ENCODE measurements at places on chromosomes 12 and 14.

DNA sequence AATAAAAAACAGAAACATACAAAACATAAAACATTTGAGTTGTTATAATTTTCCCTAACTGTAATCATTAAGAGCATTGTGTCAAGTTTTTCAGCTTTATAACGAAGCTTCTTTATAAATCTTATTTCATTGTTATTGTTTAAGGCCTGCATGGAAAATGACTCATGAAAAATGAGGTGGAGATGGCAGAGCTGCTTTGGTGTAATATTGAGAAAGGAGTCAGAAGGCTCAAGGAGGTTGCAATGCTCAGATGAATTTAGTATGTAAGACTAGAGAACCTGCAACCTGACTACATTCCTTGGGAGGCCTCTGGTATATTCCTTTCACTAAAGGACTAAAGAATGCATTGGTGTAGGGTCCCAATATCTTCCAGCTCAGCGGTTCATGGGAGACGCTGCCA is 61.5 kb downstream of the TMEM30B start:
- no peak for DNase-seq

DNA sequence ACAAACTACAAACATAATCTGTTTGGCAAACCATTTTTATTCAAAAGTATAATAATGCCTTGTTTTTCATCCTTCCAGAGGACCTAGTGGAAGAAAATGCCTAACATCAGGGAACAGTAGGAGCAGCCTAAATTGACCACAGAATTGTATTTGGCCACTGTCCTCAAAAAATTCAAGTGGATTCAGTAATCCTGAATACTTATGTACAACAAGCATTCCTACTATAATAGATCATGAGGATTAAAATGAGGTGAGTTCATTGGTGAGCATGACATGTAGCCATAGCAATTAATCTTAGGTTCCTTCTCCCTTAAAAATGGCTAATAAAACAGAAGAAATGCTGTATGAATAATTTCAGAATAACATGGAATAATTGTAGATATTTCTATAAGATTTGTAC is 209.3 kb downstream of the DAD1 start:
- DNase-seq = no peak

DNA sequence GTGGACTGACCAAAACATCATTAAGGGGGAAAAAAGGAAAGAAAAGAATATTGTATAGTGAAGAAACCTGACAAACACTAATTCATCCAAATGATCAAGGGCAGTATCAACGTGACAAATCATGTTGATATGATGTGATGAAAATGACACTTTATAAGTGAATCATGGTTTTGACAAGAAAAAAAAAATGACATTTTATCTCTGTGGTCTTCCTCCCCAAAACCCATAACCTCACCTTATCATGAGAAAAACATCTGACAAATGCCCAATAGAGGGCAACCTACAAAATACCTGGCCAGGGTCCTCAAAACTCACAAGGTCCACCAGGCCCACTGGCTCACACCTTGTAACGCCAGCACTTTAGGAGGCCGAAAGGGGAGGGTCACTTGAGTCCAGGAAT is 13.8 kb downstream of the TMED10 start:
- no peak for DNase-seq

GRCh38 chr12:16612647-16613046 is 6.7 kb upstream of the LMO3 start:
- no peak for DNase-seq

DNA sequence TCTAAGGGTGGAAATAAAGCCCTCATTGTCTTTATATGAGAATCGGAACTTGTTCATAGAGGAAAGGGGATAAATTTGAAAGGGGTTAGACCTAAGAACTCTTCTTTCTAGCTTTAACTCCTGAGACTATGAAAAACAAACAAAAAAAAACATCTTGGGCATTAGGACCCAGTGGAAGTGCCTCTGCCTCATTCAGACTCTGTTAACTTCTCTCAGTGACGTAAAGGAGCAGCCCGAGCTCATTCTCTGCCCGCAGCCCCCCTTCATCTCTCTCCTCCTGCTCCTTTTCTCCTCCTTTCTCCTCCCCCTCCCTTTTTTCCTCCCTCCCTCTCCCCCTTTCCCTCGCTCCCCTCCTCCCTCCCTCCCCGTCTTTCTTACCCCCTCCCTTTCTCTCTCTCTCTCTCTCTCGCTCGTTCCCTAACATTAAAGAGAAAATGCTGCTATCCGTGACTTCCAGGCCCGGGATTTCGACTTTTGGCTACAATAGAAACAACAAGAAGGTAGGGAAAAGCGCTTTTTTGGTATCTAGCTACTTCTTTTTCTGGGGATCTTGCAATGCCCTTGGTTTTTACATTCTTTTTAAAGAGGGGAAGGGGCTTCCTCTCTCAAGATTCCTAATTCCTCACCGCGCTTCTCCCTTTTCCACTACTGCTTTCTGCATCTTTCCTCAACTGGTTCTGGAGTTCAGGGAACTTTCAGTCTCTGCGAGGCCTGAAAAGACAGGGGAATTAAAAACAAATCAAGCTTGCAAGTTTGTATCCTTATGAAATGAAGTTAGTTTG is at the start of gene RBMS2:
RBMS2 (plus strand) TSS at position 231 of the 782 bp plus-strand sequence; CDS start at position 435, 204 bp downstream.
- peak; percentile 39 for DNase-seq

DNA sequence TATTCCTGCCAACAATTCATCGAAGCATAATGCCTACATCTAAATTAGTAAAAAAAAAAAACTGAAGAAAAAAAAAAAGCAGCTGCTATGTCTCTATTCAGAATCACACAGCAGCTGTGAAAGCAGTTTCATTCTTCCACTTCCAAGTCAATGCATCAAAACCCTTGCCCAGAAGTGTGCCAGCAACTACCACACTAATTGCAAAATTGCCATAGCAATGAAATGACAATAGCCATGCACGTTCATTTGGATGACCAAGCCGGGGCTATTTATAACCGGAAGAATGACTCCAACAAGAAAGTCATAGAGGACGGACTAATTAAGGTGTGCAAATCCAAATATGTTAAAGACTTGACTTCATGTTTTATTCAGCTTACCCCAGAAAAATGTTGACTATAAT is 42.5 kb downstream of the SLC2A13 start:
- DNase-seq = no peak

GRCh38 chr12:69789351-69789750 is 35.7 kb upstream of the MYRFL start:
- no peak for DNase-seq

DNA sequence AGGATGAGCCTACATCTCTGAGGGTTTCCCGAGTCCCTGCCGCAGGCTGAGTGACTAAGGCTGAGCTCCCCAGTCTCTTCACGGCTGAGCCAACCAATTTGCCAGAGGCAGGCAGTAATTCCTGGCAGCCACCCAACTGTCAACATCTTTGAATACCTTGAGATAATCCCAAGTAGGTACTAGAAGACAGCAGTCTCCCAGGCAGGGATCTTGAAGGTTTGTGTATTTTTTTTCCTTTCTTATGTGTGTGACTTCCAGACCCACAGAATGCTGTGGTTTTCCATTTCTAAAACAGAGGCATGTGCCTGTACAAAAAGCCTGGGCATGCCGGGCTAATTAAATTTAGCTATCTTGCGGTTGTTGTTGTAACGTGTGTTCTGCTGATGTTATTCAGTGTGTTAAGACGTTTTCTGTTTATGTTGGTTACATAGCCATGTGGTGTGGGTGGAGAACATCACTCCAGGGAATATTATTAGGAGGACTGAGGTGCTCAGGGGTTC is 155.5 kb downstream of the ANO2 start:
- DNase-seq = no peak

DNA sequence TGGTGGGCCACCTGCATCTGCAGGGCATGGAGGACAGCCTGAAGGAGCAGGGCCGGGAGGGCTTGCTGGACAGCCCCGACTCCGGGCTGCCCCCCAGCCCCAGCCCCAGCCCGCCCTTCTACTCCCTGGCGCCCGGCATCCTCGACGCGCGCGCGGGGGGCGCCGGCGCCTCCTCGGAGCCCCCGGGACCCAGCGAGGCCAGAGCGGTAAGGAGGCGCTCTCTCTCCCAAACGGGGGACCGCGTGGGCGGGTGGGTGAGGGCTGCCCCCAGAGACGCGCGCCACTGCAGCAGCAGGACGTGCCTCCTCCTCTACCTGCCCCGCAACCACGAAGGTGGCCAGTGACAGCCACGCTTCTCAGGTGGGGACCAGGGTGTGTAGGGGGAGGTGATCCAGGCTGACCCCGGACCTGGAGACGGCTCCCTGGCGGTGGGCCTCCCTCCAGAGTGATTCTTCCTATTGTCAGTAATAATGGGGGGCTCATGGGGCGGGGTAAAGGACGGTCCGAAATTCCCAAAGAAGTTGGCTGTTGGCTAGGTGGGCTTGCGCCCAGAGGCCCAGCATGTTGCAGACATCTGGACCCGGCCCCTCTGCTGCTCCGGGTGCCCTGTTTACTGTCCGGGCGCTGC is 652 bp downstream of the RFLNA start:
- DNase-seq = no peak

DNA sequence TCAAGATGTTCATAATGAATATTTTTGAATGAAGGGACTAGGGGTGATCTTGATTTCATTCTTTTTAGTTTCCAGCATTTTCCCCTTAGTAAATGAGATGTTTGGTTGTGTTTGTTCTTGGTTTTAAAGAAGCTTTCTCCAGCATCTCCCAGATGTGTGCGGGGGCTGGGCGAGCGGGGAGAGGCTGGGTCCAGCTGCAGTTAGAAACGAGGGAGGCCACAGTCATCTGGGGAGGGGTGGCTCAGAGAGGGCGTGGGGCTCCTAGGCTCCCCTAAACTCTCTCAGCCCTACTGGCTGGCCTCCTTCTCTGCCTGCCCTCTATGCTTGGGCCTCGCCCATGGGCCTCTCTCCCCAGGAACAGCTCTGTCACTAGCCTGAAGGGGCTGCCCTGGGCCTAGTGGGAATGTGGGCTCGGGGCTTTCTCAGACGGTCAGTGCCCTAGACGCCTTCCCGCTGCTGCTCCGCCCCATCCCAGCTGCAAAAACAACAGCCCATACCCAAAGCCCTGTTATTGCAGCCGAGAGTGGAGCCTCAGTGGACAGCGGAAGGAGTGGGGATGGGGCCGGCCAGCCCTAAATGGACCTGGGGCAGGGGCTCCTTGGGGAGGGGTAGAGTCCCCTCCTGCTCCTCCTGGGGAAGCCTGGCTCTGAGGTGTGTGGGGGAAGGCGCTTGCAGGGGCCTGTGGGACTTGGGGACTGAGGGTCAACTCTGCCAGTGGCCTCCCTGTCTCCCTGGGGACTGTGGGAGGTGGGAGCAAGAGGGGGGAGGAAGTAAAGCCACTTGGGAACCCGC is 18.3 kb upstream of the EIF2B2 start:
- DNase-seq = no peak

GRCh38 chr14:80313806-80314205 is 102.5 kb upstream of the DIO2 start:
- DNase-seq = no peak

DNA sequence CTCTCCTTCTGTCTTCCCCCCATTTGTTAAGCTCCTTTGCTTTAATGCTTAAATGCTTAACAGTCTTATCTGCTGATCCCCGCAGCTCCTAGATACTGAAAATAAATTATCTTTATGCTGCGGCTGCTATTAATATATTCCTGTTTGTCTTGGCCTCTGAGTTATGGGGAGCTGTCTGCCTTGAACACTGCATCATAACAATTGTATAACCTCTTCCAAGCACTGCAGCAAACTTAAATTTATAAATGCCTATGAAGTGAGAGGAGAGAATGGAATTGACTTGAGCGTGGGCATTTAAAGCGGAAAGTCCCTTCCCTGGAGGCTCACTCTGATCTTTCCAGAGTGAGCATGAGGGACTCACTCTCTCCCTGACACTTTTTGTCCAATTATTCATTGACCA is 23.1 kb upstream of the DCP1B start:
- DNase-seq = no peak

- peak; percentile 22 for DNase-seq
These were observed 20.8 kb downstream of the CKAP4 start for GRCh38 chr12:106226884-106227640.

- DNase-seq = no peak
These were observed 104.0 kb upstream of the ATF1 start for GRCh38 chr12:50659690-50660424.

DNA sequence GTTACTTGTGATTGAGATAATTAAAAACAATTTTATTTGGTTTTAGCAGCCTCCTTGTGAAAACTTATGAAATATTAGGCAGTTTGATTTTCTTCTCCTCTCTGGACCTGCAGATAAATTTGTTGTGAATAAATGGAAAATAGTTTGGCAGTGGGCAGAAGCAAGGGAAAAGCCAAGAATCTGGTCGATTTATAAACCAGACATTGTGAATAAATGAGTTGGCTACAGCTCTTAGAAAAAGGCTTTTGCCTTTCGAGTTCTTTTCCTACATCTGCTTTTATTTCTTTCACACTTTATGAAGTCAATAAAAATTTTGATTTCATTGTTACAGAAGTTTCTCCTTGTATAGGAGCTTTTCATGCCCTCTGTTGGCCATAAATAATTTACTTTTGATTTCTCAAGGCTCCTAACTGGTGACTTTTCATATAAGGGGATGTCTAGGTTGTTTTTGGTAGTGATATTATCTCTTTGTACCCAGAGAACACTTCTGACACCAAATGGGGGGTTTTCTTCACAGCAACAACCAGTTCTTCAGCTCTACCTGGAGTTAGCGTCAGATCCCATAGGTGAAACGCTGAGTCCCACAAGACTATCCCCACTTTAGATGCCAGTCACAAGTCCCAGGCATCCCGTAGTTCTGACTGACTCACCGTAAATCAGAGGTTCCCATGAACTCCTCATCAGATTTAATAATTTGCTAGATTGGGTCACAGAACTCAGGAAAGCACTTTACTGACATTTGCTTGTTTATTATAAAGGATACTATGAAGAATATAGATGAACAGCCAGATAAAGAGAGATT is 136.5 kb upstream of the DNM1L start:
- no peak for DNase-seq

GRCh38 chr14:91754185-91754584 is 22.3 kb upstream of the CATSPERB start:
- no peak for DNase-seq

- DNase-seq = peak; percentile 58
These were observed 262.6 kb upstream of the BTG1 start for GRCh38 chr12:92408072-92408900.

DNA sequence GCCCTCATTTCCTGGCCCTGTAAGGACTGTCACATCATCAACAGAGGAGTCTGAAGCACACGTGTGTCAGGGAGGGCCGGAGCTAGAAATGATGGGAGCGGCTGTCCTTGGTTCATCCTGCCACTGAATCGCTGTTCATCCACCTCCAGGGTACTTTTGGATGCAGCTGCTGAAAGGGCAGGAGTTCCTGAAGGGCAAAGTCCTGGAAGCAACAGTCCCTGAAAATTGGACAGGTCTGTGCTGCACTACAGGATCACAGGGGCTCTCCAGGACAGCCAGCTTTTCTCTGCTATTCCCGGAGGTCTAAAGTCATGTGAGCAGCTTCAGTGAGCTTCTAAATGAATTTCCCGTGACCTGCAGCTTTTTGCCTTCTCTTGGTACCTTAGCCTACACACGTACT is 17.7 kb downstream of the POU6F1 start:
- DNase-seq = no peak

Measured in stimulated activated CD4-positive, alpha-beta T cell treated with anti-CD3 and anti-CD28 coated beads, Interleukin-4, amount 100 ng/mL, for 24 hours (primary cell).